ENCODE measurements at places on chromosomes 1 and 21. TPM values are rescaled to one million over a fixed set of nuclear protein-coding genes. Genes with fewer than 3 reads are reported as not detected.

DNA sequence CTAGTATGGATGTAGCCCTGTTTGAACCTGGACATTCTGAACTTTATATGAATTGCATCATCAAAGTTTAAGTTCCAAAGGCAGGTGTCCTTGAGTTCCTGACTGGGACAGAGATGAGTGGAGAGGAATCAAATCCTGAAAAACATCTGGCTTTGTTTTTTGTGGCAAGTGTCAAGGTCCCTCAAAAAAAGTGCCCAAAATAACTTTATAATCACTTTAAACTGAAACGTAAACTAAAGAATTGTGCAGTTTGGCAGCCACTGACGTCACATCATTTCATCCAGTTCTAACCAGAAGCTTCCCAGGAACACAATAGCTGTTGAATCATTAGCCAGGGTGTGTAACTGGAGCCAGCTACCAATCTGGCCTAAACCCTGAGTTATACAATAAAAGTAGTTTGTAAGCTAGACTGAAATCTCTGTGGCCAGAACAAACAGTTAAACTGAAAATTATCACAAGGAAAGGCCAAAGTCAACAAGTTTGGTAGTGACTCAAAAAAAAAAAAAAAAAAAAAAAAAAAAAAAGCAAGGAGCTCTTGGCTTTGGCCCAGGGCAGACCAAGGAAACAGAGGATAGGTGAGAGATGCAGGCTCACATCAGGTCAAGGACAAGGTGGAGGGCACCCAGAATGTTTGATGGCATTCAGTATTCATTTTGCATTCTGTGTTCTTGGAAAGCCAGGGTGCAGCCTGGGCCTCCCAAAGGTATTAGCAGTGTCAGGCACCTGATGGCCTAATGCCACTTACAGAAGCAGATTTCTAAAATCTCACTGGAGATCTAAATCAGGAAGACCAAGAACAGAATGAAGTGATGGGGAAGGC is 74.3 kb downstream of the TNFSF18 start:
- DNase-seq = peak; percentile 94

GRCh38 chr1:12501661-12502060 is 116.3 kb downstream of the DHRS3 start:
- DNase-seq = peak; percentile 69

GRCh38 chr1:54471588-54471987 is 65.4 kb upstream of the SSBP3 start:
- DNase-seq = no peak

GRCh38 chr1:151311011-151311410 is 16.2 kb downstream of the PI4KB start:
- DNase-seq = no peak

DNA sequence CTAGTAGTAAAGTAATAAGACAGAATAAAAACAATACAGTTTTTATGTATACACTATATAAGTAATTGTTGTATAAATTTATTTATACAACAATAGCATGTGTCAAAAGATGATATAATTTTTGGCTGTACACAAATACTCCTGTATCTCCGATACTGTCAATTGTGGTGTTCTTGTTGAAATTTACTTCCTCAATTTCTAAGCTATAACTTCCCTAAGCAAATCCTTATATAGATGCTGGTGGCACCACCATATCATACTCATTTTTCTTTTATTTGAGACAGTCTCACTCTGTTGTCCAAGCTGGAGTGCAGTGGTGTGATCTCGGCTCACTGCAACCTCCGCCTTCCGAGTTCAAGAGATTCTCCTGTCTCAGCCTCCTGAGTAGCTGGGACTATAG is 141.0 kb upstream of the HP1BP3 start:
- DNase-seq = no peak

RAB3B gene
- polyA plus RNA-seq = 1.4 TPM

ETV3L gene
- not detected for polyA plus RNA-seq

CHRNB2 gene
- polyA plus RNA-seq = 0.17 TPM

CASQ2 gene
- polyA plus RNA-seq = not detected

SLAMF1 gene
- polyA plus RNA-seq = not detected
